T47D (cell line): ENCODE measurements at places on chromosomes 1 and 21.

DNA sequence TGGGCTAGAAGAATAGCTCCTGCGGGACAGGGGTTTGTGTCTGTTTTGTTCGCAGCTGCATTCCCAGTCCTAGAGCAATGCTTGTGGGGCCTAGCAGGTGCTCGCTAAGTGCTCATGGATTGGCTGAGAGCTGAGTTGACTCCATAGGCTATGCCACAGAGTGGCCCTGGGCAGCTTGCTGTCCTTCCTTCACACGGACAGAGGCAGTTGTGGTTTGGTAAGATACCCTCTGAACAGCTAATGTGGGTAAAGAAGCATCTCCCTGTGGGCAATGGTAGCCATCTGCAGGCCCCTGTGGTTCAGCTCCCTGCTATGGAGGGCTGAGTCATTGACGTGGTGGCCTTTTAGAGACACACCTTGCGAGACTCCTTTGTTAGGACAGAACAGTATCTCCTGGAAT, 23.5 kb upstream of the LBR start:
- no peak for DNase-seq

- DNase-seq = no peak
Measured at GRCh38 chr21:45479691-45480675, 62.3 kb downstream of the SLC19A1 start.

DNA sequence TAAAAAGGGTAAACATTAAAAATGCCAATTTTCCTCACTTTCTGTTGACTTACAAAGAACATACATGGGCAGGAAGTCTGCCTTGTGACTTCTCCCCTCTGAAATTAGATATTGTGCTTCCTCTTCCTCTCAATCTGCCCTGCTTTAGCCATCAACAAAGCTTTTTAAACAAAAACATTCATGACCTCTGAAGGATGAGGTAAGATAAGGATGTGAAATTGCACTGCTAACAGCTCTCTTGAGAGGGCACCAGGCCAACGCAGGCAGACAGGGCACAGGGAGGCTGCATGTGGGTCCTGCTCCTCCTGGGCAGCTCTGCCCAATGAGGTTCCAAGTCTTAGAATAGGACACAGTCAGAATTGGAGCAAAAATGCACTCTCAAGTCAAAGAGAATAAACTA, 62.1 kb downstream of the DEGS1 start:
- DNase-seq = no peak

DNA sequence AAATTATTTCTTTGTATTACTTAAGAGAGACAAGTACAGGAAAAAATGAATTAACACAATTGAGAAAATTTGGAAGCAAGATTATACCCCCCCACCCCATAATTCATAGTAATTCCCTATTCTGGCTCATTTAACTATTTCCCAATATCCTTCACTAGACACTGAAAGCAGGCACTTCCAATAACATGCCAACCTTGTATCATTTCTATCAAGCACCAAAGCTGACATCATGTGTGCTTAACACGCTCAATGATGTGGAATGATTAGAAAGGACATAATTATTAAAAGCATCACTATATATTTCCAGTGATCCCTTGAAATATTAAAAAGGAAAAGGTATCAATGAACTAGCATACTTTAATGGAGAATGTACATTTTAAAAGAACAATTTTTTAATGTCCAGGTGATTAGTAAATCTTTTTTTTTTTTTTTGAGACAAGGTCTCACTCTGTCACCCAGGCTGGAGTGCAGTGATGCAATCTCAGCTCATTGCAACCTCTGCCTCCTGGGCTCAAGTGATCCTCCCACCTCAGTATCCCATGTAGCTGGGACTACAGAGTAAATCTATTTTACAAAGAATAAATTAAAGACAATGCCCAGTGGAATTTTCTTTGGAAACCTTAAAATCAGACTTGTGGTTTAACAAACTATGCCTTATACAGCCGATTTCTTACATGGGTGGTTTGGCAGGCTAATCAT, 443.9 kb downstream of the DSCAM start:
- no peak for DNase-seq

- DNase-seq = no peak
Measured at GRCh38 chr1:34013136-34013535, 149.3 kb downstream of the HMGB4 start.

GRCh38 chr1:8004803-8005573, 21.1 kb downstream of the ERRFI1 start:
- no peak for DNase-seq

DNA sequence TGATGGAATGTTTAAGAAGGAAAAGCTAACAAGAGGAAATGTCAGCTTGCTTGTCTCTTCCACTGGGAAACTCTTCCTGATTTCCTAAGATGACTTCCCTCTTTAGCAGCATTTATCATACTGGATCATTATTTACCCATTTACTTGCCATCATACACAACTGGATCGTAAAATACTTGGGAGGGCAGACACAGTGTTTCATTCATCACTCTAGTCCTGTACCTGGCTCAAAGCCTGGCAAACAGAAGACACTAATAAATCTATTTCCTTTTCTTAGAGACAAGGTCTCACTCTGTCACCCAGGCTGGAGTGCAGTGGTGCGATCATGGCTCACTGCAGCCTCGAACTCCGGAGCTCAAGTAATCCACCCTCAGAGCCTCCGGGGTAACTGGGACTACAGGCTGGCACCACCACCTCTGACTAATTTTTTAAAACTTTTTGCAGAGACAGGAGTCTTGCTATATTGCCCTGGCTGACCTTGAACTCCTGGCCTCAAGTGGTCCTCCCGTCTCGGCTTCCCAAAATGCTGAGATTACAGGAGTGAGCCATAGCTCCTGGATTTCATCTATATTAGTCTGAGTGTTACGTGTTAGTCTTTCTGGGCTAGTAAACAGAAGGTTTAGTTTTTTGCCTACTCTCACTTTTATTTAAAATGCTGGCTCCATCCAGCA, 574.6 kb downstream of the SMYD3 start:
- DNase-seq = no peak

- DNase-seq = no peak
Measured at GRCh38 chr1:176177764-176178163, 29.3 kb downstream of the COP1 start.

DNA sequence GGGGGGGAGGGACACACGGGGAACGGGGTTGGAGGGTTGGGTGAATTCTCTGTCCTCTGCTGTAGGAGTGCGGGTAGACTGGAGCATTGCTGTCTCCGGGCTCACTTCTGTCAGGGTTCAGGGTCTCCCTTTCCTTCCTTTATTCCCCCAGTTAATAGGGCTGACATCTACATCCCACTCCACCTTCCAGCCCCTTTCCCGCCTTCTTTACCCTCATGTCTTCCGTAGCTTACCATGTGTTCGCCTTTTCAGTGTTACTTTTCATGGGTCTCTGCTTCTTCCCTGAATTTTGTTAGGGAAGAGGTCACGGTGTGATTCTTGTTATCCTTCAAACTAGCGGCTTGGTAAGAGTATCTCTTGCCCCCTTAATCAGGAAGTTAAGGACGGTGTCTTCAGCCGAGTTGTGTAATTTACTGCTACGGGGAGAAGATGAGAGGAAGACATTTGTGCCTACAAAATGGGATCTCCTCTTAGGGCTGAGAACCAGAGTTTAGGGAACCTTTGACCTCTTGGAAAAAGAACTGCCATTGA, 917 bp downstream of the RAP1A start:
- DNase-seq = peak; percentile 3

DNA sequence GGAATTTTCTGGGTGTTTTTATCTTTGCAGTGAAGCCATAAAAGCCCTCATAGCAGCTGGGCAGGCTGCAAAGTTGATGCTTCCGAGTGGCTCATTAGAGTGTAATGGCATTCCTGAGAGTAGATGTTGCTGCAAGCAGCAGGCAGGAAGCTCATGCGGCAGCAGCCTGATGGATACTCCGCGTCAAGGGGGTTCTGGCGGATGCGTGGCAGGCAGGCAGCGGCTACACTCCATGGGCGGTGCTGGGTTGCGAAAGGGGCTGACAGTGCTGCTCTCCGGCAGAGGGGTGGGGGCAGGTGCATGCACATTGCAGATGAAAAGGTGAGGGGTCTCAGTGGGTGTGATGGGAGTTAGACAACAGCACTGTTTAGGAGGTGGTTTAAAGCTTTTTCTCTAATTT, 93.2 kb upstream of the AJAP1 start:
- DNase-seq = no peak

- DNase-seq = no peak
Measured at GRCh38 chr1:63122079-63122478, 200.3 kb upstream of the FOXD3 start.
